CD4-positive, alpha-beta T cell treated with Interleukin-17A for 1 hour (primary cell): ENCODE measurements at places on chromosomes 1 and 21.
A peak's percentile ranks its signal among the peaks of the same experiment; 100 is the strongest.

DNA sequence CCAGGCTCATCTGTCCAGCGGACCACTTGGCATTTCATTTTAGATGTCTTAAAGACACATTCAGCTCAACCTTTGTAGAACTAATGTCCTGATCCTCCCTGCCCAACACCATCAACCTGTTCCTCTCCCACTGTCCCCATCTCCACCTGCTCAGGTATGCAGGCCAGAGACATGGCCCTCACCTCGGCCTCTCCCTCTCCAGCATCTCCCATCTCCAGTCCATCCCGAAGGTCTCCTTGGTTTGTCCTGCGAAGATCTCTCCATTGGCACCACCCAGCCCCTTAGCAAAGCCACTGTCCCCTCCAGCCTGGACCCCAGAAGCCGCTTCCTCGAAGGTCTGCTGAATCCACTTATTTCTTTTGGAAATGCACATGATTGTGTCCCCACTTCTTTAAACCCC, 20.9 kb upstream of the KCNC4 start:
- DNase-seq = no peak

DNA sequence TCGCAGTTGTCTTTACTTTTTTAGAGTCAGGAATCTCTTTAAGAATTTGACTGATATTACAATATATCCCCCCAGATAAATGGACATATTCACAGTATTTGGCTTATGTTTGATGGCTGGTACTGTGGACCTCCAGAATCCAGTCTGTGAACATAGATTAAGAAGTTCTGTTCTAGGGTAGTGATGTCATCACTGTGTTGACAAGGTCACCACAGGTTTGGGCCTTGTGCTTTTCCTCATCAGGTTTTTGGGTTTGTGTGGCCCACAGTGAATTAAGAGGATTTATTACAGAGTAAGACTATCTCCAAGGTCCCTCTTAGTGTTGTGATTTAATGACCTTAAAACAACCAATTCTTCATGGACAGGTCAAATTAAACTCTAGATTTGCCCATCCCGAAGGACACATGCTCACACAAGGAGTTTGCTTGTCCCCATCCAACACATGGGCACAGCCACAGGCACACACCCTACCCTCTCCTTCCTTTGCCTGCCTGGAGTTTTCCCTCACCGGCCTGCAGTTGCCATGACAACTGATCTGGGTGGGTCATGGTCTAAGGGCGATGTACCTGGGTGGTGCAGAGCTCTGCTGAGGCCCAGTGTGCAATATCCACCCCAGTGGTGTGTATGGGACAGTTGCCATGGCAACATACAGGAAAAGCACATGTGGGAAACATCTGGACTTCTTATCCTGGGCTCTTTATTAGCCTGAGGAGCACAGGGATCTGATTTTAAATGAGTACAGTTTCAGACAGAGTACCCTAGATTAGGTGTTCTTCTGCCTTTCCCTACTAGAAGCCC, 98.6 kb downstream of the NAV1 start:
- DNase-seq = no peak

DNA sequence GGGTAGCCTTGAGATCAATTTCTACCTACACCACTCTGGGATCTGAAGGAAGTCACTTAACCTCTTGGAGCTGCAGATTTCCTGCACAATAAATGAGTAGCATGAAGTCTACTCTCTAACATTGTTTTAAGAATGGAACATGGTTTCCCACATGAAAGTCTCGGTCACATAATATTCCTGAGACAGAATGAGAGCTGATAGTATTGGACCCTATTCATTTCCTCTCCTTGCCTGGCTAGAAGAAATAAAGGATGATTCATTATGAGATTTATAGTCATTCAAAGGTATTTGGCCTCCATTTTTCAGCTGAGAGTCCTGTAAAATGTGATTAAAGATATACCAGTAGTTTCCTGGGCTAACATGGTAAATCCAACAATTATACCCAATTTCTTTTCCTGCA, 56.7 kb downstream of the ARHGAP29 start:
- no peak for DNase-seq

GRCh38 chr1:15452216-15452615, 4.3 kb upstream of the CELA2A start:
- no peak for DNase-seq

GRCh38 chr1:230215031-230215430, 148.0 kb downstream of the GALNT2 start:
- DNase-seq = no peak

GRCh38 chr1:39852876-39853275, 30.4 kb downstream of the TRIT1 start:
- no peak for DNase-seq

DNA sequence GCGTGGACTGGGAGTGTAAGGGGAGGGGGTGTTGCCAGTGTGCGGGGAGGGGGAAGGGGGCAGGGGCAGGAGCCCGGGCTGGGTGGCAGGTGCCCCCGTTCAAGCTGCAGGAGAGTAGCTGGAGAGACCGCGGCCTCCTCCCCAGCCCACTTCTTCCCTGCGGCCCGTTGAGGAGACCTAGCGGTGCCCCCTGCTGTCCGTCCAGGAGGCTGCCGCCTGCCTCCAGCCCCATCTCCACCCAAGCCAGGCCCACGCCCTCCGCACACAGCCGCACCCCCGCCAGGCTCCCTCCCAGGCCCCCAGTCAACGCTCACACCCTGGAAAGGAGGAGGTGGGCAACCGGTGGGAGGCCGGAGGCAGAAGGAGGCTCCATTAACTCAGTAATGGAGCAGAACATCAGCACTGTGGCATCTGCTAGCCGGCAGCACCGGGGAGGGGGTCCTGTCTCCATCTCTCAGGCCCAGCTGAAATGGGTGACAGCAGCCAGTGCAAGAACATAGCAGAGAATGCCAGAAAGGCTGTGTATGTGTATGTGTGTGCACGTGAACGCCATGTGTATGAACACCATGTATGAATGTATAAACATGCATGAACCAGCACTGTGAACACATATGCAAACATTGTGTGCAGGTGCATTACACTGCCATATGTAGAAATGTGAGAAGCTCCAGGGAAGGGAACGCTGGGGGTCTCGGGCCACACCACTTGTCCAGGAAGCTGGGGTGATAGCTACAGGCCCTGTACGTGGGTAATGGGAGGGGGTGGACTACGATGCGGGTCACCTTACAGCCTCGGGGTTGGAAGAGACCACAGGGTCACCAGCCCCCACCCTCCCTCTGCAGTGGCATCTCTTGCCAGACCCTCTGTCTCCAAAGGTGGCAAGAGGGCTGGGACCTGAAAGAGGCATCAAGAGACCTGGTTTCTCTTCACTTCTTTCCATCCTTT, 84.6 kb downstream of the SYT2 start:
- DNase-seq = peak; percentile 59

DNA sequence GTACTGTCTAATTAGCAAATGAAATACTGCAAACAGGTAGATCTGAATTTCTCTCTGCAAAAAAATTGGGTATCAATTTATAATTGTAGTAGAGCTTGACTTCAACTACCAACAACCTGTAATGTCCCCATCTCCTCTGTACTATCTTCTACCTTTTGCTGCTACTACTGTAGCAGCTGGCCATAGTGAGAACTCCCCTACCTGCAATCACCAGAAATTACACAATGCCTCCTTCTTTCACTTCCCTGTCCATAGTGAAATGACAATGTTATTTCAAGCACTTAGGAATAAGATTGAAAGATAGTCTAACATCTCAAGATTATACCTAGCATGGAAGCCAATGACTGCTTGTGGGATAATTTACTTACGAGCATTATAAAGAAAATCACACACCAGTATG, 100.4 kb downstream of the ACBD6 start:
- DNase-seq = no peak

- DNase-seq = no peak
Observed at GRCh38 chr1:232968965-232969364, 18.6 kb downstream of the NTPCR start.

GRCh38 chr1:119001181-119002027, 13.3 kb upstream of the TBX15 start:
- no peak for DNase-seq

GRCh38 chr1:210364479-210364878, 35.8 kb downstream of the HHAT start:
- no peak for DNase-seq

DNA sequence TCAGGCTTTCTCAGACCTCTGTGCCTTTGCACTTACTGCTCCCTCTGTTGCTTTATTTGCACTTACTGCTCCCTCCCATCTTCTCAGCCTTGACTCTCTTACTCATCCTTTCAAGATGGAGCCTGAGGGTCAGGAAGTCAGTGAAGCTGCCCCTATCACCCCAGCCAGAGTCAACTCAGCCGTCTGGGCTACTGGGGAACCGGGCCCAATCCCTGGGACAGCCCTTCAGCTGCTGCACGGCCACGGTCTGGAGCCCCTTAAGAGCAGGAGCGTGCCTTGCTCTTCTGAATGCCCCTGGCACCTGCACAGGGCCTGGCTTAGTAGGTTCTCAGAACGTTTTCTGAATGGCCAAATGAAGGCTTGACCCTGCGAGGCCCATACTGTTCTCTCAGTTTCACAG, 244.4 kb downstream of the FOXD2 start:
- no peak for DNase-seq

DNA sequence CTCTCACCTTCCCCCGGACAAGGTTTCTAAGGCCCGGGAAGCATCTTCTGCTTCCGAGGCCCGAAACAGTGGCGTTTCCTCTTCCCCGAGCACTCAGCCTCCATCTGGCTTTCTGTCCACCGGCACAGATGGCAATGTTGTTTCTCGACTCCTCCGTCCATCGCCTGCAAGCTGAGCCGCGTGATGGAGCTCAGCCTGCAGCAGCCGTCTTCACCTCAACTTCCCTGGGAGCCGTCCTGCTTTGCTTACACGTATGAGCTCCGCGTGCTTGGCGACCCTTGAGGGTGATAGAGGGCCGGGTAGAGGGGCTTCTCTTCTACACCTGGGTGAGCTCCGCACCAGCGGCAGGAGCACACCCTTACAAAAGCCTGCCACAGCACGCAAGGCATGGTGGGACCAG, 80.4 kb downstream of the AJAP1 start:
- DNase-seq = no peak

- no peak for DNase-seq
Observed at GRCh38 chr1:113291777-113292602, 98.3 kb upstream of the MAGI3 start.

- no peak for DNase-seq
Observed at GRCh38 chr21:41943851-41944250, 10.0 kb downstream of the C2CD2 start.

GRCh38 chr1:228109962-228110488, 926 bp upstream of the MRPL55 start:
- no peak for DNase-seq

DNA sequence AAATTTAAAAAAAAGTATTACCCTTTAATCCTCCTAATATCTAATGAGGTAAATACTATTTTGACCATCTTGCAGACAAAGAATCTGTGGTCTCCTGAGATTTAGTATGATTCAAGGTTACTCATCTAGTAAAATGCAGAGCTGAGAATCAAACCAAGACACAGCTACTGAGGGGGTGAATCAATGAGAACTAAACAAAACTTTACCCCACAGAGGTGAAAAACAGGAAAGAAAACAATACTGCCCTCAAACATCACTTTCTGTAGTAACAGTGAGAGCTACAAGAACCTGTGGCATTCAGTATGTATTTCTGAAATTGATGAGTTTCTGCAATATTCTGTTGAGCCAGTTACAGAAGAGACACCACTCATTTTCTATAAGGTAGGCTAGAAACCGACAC, 85.1 kb downstream of the JAK1 start:
- DNase-seq = no peak

- no peak for DNase-seq
Observed at GRCh38 chr1:3185896-3186525, 117.0 kb downstream of the PRDM16 start.

DNA sequence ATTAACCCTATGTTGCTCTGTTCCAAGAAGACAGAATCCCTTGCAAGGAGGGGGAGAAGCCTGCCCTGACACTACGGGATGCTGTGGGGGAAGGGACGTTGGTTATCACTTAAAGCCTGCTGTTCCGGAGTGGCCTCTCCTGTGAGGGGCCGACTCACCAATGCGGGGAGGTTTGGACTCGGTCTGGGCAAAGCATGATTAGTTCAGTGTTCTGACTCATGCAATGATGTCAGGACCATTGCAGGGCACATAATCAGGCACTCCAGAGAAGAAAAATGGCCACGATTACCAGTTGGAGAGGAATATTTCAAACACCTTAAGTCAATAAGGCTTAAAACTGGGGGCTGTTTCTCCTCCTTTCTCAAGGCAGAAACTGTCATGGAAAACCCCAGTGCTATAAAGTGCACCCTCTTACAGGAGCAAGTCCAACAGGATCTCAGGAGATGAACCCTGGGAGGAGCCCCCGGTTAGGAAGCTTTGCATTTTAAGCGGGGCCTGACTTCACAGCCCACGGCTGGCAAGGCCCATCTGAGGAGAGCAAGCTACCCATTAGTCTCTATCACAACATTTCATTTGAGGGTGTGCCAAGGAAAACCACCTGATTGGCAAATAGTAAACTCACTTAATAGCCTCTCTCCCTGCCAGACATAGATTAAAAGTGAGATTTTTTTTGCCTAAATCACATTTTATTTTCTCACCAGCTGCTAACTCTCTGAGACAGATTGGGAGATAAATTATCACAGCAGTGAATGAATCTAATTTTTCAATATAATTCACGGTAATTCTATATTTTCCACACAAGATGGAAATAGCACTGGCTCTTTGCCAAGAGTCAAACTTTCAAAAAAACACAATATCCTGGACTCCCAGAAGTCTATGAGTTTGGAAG, 202.5 kb downstream of the C1orf94 start:
- DNase-seq = no peak

- no peak for DNase-seq
Observed at GRCh38 chr21:37530901-37531351, 164.4 kb downstream of the DYRK1A start.

- DNase-seq = no peak
Observed at GRCh38 chr1:16979475-16980327, 719 bp downstream of the MFAP2 start.
